D341Med (cell line): ENCODE measurements at places on chromosomes 4 and X.

- no peak for DNase-seq
Observed at GRCh38 chrX:71453056-71453455, 79.8 kb upstream of the OGT start.

DNA sequence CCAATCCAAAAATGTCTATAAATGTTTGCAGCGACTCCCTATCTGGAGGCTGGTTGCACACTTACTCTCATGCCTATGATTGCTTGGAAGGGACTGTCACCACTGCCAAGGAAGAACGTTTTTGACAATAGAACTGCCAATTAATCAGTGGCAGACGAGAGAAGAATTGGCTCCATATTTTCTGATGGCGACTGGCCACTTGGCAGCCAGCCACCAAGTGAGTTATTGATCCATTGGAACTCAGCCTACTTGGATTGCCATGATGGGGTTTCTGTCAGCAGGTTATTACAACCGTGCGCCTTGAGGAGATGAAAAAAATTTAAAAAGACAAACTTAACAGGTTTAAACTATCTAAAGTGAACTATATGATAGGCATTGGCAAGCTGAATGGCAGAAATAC, 47.4 kb downstream of the LINC00632 start:
- DNase-seq = no peak

- no peak for DNase-seq
Observed at GRCh38 chrX:9133426-9133825, 99.5 kb upstream of the FAM9B start.

GRCh38 chrX:38661561-38661960, 100.2 kb downstream of the TSPAN7 start:
- DNase-seq = no peak

GRCh38 chrX:96982161-96982560, 98.5 kb downstream of the RPA4 start:
- DNase-seq = no peak

DNA sequence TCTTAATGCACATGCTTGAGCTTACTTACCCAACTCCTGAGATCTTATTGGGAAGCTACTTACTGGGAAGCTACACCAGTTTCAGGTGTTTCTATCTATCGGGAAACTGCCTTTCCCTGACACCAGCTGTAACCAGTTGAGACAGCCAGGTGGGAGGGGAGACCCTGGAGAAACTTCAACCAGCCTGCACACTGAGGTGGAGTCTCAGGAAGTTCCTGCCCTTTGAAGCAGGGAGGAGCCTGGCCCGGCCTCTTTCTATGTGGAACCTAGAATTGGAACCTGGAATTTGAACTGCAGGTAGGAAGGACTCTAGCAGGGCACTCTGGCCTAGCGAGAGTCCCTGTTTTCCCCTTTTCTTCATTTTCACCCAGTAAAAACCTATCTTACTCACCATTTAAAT, 425.8 kb upstream of the PABPC4L start:
- no peak for DNase-seq

- DNase-seq = peak; percentile 86
Observed at GRCh38 chr4:153084980-153085630, 119.1 kb upstream of the TRIM2 start.

- no peak for DNase-seq
Observed at GRCh38 chr4:41143311-41144039, 70.9 kb downstream of the APBB2 start.

DNA sequence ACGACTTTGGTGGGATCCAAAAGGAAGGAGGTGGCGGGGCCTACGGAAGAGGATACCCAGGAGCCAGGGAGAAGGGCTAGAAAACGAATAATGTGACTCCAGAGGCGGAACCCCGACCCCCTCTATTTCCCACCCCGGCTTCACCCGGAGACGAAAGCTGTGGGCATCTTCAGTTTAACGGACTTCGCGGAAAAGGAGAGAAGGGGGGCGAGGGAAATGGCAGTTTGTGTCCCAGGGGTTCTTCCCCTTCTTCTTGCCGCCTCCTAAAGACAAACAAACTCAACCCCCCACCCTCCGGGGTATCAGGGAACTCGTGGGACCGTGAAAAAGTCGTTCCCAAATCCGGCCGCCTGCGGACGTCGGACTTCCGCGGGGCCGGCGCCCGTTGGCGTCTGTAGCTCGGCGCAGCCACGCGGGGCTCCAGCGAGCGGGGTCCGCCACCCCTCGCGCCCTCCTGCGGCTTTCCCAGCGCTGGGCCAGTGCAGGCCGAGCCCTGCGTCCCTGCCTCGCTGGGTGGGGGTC, 3.6 kb upstream of the LEF1 start:
- DNase-seq = peak; percentile 74
